Fibroblast of skin of right biceps (primary cell): ENCODE measurements at places on chromosomes 7 and 10.
A peak's percentile ranks its signal among the peaks of the same experiment; 100 is the strongest.

- DNase-seq, result no peak
These were observed 7.6 kb downstream of the CYCS start for GRCh38 chr7:25117226-25118047.

- no peak for DNase-seq
These were observed 308.5 kb upstream of the FZD1 start for GRCh38 chr7:90955641-90956207.

- no peak for DNase-seq
These were observed 78.3 kb upstream of the THSD7A start for GRCh38 chr7:11910253-11910652.

DNA sequence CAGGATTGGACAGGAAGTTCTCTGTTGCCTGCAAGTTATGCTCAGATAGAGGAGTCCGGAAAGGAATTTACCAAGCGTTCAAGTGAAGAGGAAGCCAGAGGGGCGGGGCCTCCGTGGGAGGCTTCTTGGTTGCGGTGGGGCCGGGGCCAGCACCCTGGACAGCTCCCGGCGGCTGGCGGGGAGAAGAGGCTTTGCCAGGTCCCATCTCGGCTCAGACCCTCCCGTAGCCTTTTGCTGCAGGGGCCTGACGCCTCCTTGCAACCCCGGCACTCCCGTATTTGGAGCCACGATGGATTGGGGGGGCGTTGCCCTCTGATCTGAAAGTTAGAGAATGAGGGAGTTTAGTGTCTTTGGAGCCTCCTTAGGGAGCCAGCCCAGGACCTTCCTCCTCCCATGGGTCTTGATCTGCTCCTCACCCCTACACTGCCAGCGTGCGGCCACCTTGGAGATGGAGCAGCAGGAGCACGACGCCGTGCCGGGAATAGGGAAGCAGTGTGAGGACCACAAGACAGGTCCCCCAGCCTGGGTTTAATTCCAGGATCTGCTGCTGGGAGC, 3.1 kb upstream of the SLC18A3 start:
- DNase-seq, result peak; percentile 65

DNA sequence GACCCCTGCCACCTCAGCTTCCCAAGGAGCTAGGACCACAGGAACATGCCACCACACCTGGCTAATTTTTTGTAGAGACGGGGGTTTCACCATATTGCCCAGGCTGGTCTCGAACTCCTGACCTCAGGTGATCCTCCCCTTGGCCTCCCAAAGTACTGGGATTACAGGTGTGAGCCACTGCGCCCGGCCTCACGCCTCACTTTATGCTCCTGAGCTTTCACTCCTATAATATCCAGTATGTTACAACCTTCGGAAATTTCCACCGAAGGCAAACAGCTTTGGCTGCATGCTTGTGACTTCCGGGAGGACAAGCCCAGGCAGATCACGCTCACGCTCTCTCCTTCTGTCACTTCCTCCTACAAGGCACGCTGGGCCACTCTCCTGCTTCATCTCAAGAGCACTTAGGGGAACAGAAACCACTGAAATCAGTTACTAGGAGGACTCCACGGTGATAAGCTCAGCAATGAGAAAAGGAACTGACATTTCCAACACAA, 4.4 kb upstream of the MAD1L1 start:
- no peak for DNase-seq

DNA sequence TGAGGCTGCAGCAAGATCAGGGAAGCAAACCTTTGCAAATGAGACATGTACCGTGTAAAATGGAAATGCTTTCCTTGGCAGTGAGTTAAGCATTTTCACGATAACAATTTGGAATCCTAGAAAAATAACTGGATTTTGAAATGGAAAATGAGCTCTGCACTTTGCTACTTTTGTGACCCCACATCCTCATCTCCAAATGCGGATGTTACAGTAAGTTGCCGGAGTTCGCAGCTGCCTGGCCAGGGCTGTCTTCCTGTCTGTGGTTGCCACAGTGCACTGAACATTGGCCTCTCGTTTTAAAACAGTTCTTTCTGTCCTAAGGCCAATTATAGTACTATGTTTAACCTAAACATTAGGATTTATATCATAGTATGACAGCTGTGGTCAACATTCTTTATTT, 136.2 kb upstream of the FZD8 start:
- no peak for DNase-seq

DNA sequence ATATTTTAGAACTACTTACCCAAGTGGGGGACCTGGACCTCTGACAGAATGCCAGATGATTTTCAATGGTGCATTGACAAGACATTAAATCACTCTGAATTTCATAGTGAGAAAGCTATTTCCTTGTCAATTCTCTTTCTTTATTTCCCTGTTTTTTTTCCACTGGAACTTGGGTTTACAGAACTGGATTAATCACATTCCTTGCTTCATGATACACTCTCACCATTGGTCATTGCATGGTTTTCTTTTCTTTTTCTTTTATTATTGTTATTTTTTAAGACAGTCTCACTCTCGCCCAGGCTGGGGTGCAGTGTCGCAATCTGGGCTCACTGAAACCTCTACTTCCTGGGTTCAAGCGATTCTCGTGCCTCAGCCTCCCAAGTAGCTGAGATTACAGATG, 38.5 kb upstream of the LBX1 start:
- DNase-seq, result no peak

DNA sequence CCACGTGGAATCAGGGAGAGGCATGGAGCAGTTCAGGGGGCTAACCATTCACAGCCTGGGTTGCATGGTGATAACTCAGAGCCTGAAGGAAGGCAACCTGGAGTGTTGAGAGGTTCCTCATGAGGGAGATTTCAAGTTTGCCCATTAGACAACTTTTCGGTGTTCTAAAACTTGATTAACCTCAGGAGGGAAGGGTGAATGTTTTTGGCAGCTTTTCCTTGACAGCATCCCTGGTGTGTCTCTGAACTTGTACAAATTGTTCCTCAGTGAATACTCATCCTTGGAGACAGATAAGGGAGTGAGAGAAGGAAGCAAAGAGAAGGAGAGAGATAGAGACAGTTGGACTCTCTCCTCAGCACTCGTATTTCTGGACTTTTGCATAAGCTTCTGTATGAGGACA, at the start of gene OR9A4:
Gene OR9A4, plus strand, starts transcription at position 301 of the 400 bp plus-strand sequence. CDS start 2,477 bp downstream, outside the sequence.
- DNase-seq, result no peak

- DNase-seq, result peak; percentile 64
These were observed 145.9 kb downstream of the ARID5B start for GRCh38 chr10:62047228-62047892.

DNA sequence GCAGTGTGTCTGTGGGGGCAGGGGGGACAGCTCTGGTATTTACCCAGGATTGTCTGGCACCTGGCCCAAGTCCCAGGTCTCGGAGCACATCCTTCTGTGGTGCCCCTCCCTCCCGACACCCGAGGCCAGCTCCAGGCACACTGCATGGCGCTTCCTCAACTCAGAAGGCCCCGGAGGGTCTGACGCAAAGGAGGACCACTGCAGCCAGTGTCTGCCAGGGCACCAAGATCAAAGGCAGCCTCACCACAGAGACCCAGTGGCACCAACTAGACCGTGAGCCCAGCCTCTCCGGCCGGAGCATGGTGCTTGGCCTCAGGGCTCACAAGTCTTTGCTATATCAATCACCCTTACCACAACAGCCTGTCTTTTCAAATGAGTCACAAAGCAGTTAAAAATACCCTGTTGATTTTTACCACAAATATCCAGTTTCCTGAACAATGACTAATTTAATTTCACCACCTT, 99.3 kb upstream of the DDC start:
- peak; percentile 74 for DNase-seq

GRCh38 chr7:82114237-82114636, 329.3 kb downstream of the CACNA2D1 start:
- no peak for DNase-seq

DNA sequence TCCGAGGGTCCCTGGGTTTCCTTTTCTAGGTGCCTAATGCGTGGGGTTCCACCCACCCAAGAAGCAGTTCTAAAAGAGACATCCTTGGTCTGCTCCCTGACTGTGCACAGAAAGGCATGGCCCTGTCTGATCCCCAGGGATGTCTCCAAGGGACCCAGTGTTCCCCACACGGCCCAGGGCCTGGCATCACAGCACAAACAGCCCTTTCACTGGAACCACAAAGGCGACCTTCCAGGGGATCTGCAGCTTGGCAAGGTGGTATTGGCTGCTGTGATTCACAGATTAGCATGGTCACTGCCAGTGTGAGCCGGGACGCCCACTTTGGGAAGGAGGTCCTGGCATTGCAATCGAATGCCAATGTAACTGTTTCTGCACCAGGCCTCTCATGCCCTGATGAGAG, 6.4 kb downstream of the KCNMA1 start:
- DNase-seq, result no peak

- DNase-seq, result peak; percentile 21
These were observed 189.0 kb upstream of the SH2B2 start for GRCh38 chr7:102097601-102098161.

GRCh38 chr10:49314806-49315205, 15.8 kb downstream of the C10orf71 start:
- DNase-seq, result no peak

DNA sequence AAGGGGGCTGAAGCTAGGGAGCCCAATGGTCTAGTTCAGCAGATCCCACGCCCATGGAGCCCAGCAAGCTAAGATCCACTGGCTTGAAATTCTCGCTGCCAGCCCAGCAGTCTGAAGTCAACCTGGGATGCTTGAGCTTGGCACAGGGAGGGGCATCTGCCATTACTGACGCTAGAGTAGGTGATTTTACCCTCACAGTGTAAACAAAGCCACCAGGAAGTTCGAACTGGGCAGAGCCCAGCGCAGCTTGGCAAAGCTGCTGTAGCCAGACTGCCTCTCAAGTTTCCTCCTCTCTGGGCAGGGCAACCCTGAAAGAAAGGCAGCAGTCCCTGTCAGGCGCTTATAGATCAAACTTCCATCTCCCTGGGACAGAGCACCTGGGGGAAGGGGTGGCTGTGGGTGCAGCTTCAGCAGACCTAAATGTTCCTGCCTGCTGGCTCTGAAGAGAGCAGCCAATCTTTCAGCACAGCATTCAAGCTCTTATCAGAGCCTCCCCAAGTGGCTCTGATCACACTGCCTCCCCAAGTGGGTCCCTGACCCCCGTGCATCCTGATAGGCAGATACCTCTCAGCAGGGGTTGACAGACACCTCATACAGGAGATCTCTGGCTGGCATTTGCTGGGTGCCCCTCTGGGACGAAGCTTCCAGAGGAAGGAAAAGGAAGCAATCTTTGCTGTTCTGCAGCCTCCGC, 167.8 kb downstream of the CCDC71L start:
- DNase-seq, result no peak

DNA sequence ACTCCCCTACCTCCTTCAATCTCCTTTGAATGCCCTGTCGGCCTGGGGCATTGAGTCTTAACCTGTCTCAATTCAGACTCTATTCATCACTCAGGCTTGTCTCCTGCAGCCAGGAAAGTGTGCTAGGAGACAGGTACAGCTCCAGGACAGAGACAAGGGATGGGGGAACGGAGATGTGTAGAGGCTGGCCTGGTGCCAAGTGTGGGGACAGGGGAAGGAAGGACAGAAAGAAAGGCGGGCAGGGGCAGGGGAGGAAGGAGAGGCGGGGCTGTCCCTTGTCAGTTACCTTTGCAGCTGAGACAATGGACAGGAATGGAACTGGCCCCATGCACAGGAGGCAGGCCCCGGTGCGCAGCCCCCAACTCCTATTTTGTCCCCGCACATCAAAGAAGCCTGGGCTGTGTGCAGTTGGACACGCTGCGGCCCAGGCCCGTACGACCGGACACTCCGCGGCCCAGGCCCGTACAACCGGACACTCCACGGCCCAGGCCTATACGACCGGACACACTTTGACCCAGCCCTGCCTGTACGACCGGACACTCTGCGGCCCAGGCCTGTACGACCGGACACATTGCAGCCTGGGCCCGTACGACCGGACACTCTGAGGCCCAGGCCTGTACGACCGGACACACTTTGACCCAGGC, 36.9 kb downstream of the CHST15 start:
- DNase-seq, result no peak

GRCh38 chr7:78215199-78215598, 416.6 kb downstream of the PHTF2 start:
- DNase-seq, result no peak

- DNase-seq, result no peak
These were observed 3.0 kb downstream of the IKZF1 start for GRCh38 chr7:50307368-50308032.

GRCh38 chr10:21427804-21428481, 97.5 kb downstream of the SKIDA1 start:
- DNase-seq, result peak; percentile 31

DNA sequence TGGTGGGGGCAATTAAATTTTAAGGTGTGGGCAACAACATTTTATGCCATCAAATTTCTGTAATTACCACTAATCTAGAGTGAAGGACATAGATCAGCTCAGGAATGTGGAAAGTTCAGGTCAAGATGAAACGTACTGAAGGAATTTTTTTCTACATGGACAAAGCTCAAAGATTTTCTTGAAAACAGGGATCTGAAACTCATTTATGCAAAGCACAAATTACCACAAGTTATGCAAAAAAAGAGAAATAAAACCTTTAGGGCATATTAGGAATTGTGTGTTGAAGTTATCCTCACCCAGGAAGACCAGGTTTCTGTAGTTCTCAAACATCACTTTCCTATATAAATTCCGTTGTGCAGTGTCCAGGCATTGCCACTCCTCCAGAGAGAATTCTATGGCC, 18.9 kb downstream of the ZNF680 start:
- DNase-seq, result no peak

DNA sequence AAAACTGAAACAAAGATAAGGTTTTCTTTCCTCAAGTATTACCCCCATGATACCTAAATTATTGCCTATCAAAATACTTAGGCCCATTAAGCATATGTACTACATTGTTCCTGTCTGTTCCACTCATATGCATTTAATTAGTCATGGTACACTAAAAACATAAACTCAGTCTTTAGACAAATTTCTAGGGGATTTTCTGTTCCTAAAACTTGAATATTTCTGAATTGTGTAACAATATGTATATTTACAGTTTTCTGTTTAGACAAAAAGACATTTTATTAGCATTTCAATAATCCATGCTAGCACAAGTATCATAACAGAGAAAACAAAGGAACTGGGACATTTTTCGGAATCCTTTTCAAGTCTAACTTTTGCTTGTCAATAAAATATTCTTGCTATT, 234.2 kb downstream of the CRPPA start:
- no peak for DNase-seq

DNA sequence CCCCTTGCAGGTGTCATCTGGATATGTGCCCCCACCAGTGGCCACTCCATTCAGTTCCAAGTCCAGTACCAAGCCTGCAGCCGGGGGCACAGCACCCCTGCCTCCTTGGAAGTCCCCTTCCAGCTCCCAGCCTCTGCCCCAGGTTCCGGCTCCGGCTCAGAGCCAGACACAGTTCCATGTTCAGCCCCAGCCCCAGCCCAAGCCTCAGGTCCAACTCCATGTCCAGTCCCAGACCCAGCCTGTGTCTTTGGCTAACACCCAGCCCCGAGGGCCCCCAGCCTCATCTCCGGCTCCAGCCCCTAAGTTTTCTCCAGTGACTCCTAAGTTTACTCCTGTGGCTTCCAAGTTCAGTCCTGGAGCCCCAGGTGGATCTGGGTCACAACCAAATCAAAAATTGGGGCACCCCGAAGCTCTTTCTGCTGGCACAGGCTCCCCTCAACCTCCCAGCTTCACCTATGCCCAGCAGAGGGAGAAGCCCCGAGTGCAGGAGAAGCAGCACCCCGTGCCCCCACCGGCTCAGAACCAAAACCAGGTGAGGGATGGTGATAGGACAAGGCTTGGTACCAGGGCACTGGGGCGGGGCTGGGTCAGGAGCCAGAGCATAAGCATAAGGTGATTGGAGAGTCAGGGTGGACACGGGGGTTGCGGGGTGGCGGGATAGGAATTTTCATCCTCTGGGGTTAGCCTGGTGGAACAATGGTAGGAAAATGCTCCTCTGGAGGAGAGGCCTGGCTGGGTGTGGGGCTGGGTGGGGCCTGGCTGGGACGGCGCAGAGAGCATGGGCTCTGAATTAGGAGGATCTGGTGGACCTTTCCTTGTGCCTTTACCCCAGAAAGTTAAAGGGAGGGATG, 1.9 kb downstream of the ZYX start:
- no peak for DNase-seq
